ENCODE measurements at places on chromosomes 7 and 10.

GRCh38 chr10:24346877-24347519, 138.1 kb downstream of the KIAA1217 start:
- DNase-seq: no peak

GRCh38 chr10:68781613-68782574, 45.4 kb upstream of the STOX1 start:
- peak; percentile 48 for DNase-seq

DNA sequence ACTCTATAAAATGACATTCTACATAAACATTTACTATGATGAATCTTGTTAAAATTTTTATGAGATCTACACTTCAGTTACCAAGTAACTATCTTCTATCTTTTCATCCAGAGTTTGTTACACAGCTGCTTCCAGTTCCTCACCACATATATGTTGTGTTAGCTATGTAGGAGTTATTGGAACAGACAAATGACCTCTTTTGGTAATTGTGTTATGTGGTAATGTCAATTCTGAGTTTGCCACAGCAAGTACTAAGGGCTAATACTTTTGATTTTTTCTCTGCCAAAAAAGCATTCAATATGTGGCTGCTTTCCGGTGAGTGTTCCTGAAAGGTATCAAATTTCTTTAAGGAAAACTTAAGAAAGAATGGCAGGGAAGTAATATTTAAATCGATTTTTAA, 573.9 kb upstream of the PCDH15 start:
- no peak for DNase-seq

GRCh38 chr7:44276571-44277221, 48.7 kb downstream of the CAMK2B start:
- DNase-seq: no peak

DNA sequence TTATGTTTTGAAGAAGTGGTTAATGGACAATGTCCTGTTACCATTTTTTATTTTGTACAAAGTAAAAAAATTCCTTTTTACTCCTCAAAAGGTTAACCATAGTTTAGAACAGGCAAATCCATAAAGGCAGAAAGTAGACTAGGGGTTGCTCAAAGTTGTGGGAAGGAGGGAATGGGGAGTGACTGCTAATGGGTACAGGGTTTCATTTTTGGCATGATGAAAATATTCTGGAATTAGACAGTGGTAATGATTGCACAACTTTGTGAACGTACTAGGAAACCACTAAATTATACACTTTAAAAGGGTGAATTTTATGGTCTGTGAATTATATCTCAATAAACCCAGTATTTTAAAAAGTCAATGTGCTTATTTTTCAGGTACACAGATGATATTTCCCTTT, 35.4 kb upstream of the CDK14 start:
- DNase-seq: no peak

DNA sequence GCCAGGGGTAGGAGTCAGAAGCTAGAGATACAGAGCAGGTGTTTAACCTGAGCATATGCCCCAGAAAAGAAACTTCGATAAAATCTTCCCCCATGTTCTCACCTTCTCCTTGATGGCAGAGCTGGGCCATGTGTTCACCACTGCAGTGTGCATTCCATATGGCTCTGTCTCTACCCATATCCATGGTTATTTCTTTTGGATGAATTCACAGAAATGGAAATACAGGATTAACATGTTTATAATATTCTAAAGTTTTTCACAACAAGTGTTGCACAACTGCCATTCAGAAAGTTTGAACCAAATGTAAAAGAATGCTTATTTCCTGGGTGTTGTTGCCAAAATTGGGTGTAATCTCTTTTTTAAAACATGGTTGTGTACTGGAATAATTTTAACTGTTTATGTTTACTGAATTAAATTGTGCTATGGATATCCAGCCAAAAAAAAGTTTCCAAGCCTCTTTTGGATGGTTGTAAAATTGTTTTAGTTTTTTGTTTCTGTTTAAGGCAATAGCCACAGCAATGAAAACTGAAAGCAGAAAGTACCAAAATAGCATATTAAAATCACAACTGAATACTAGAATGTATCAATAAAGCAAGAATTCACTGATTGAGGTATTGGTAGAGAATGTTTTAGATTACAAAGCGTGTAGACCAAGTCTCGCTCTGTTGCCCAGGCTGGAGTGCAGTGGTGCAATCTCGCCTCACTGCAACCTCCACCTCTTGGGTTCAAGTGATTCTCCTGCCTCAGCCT, 19.9 kb upstream of the CCNY start:
- DNase-seq: no peak

DNA sequence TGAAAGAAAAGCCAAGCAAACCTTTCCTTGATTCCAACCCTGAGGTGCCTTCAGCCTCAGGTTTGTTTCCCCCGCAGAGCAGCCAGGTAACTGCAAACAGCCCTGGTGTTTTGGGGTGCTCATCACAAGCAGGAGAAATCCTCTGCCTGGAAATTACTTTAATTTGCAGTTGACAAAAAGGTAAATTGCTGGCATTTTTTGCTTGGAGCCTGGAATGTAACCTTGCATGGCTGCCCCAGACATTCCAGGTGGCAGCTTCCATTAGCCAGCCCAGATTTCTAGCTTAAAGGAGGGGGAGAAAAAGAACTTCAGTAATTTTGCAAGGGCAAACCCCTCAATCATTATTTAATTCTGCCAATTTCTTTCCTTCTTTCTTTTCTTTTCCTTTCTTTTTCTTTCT, 194.4 kb downstream of the MYOF start:
- no peak for DNase-seq

GRCh38 chr7:2041496-2042367, 191.0 kb downstream of the MAD1L1 start:
- no peak for DNase-seq

- DNase-seq: no peak
These were observed 9.0 kb downstream of the PRF1 start for GRCh38 chr10:70593513-70593890.

- no peak for DNase-seq
These were observed 6.9 kb upstream of the OIT3 start for GRCh38 chr10:72886621-72887020.

- DNase-seq: no peak
These were observed 325.9 kb upstream of the SEMA3D start for GRCh38 chr7:85512790-85513189.

GRCh38 chr7:157554393-157555238, 217.8 kb downstream of the DNAJB6 start:
- no peak for DNase-seq

DNA sequence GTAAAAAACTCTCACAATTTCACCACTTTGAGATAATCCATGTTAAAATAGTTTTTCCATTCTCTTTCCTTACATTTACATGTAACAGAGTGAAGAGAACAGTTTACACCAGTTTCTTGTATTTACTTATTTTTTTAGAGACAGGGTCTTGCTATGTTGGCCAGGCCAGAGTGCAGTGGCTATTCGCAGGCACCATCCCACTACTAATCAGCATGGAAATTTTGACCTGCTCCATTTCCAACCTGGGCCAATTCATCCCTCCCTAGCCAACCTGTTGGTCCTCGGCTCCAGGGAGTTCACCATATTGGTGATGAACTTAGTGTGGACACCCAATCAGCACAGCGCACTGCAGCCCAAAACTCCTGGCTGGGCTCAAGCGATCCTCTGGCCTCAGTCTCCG, 74.1 kb downstream of the LYZL2 start:
- DNase-seq: no peak

- no peak for DNase-seq
These were observed 23.6 kb downstream of the TMEM178B start for GRCh38 chr7:141097430-141097829.

GRCh38 chr7:51789489-51789888, 472.9 kb upstream of the COBL start:
- no peak for DNase-seq

- no peak for DNase-seq
These were observed 6.5 kb downstream of the INPP5A start for GRCh38 chr10:132543916-132544743.

- DNase-seq: no peak
These were observed 72.9 kb downstream of the CDK14 start for GRCh38 chr7:90668992-90669391.

DNA sequence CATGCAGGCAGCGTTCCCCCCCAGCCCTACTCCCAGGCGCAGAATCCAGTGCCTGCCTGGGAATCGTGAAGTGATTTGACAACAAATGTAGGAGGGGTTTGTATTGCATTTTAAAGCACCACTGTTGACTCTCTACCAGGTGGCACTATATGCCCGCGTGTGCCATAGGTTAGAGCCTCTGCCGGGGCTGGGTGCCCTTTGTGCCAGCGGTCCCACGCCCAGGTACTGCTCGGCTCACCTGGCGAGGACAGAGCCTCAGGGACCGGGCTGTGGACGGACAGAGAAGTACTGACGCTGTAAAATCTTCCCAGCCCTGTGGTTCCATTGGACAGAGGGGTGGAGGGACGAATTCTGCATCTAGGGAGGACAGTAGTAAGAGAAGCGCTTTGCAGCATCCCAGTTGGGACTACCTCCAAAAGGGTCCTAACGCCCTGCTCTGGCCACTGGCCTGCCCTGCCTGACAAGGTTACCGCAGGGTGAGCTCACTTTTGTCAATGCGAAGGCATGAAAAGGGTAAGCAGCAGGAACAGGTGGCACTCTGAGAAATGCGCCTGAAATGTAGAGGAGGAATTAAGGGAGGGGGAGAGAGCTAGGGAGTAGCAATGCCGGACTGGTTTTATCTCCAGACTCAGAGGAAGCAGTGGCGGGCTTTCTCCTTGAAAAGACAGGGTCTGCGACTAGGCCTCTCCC, 788 bp upstream of the CACNA2D1 start:
- no peak for DNase-seq

- no peak for DNase-seq
These were observed 36.3 kb downstream of the POT1 start for GRCh38 chr7:124893140-124893827.

DNA sequence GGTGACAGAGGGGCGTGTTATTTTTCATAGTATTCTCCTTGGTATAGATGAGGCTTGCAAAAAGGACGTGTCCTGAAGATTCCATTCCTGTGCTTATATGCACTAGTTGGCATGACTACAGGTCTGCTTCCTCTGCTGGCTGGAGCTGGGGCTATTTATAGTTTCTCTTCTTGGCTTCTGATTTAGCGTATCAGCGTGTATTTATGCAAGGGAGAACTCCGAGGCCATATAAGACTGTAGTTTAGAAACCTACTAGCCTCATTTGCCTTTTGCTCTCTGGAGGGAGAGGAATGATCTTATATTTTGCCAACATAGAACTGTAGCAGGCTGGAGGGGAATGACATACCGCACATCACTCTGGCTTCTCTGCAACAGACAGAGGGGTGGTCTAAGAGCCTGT, 39.7 kb downstream of the CACNB2 start:
- DNase-seq: no peak

DNA sequence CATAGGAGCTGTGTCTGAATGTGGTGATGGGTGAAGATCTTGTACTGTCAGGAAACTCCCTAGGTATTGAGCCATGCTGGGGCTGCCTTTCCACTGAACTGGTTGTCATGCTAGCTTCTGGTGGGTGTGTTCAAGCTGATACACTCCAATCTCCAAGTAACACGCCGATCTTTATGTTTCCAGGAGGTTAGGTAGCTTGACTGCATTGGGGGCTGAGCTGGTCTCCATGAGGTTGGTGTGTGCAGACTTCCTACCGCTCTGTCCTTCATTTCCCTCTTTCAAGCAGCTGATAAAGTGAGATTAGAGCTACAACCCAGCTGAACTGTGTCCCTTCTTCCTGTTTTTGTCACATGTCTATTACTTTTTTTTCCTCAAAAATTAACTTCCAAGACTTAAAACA, 265.5 kb downstream of the ANKRD30A start:
- DNase-seq: no peak

DNA sequence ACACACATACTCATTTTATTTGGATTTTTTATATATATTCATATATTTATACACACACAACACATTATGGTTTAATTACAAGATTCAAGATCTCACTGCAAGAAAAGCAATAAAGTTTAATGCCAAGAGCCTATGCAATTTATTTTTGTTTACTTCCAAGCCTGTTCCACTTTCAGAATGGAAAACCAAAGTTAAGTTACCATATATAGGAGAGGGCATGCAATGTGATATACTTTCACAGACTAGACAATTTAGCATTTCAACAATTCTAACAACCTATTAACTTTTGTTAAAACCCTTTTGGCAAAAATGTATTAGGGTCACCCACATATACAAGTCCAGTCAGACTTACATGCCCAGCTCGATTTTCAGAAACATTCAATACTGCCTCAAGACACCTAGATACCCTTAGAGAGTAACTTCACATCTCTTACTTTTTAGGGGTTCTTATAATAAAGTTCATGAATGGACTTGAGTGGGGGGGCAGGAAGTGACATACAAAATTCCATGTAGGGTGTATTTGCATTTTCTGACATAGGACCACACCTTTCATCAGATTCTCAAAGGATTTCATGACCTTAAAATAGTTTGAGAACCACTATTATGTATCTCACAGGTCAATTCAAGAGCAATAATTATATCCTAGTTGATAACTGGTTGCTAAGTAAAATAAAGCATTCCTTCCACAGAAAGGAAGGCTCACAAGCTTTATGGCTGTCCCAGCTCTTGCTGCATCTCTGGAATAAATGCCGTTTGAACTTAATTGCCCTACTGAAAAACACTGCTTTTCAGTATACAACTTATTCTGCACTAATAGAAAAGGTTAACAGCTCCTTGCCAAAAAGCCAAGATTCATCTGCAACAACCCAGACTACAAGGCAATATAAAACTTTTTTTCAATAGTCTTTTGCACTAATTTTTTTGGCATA, 2.5 kb downstream of the P4HA1 start:
- DNase-seq: no peak

- DNase-seq: no peak
These were observed 4.7 kb downstream of the SUFU start for GRCh38 chr10:102508506-102508905.

DNA sequence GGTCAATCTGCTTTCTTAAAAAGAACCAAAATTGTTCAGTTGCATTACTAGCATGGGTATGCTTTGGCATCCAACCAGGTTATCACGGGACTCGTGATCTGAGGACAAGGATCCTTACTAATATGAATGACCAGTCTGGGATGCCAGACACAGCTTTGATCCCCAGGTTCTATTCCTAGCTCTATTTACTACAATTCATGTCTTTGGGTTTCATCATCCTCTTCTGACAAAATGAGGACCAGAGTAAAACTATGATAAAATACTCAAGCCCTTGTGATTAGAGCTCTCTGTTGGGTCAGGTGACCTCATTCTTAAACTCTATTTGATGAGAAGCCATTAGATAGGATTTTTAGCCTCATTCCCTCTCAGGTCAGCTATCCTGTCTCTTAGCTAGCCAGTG, 119.8 kb downstream of the SLC25A13 start:
- no peak for DNase-seq

Data from B cell (primary cell).